ENCODE measurements at places on chromosomes 6 and 20. TPM values are rescaled to one million over a fixed set of nuclear protein-coding genes. Genes with fewer than 3 reads are reported as not detected.

The SNX9 gene
- 54.5 TPM for total RNA-seq

- DNase-seq = no peak
Measured at GRCh38 chr6:169342710-169343109, 89.1 kb upstream of the THBS2 start.

The PNPLA1 gene
- total RNA-seq = not detected

DNA sequence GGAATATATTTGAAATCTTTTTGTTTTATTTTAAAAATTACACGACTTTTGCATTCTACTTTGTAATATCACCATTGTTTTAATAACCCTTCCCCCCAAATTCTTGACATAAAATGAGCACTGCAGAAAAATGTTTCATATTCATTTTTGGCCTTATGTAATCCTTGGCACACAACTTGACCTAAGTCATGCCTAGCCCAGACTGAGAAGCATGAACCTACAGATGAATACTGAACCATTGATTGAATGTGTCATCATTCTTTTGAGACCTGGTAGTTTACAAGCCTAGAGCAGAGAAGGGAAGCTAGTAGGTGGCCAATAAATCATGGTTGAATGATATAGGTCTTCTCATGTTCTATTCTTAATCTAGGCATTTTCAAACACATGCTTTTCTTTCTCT lies 89.4 kb upstream of the EDN1 start:
- DNase-seq = no peak

- no peak for DNase-seq
Measured at GRCh38 chr6:18317850-18318249, 53.5 kb upstream of the DEK start.

DNA sequence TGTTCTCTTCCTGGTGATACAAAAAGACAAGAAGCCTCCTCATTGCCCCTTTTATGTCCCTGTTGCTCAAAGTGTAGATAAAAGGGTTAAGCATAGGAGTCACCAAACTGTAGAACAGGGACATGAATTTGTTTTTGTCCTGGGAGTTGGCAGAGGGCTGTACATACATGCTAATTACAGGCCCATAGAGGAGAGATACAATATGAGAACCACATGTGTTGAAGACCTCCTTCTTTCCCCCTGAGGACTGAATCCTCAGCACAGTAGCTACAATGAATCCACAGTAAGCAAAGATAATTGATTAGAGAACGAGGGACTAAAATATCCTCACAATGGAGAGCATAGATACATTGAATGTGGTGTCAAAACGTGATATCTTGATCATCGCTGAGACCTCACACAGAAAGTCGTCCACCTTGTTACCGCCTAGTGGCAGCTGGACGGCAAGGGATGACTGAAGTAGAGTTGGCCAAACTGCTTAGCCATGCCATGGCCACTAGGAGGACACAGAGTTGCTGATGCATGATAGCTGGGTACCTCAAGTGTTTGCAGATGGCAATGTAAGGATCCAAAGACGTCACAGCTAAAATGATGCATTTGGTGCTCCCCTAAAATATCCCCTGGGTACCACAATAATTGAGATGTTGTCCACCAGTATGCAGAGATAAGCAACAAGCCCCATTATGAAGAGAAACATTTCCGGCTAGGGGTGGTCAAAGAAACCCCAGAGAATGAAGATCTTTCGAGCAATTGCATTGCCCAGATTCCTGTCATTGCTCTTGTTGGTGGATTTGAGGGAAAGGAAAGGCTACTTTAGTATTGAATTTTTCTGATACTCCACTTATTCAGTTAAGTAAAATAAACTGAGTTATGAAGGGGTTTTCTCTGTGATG lies 15.0 kb downstream of the OR2B3 start:
- DNase-seq = peak; percentile 25

DNA sequence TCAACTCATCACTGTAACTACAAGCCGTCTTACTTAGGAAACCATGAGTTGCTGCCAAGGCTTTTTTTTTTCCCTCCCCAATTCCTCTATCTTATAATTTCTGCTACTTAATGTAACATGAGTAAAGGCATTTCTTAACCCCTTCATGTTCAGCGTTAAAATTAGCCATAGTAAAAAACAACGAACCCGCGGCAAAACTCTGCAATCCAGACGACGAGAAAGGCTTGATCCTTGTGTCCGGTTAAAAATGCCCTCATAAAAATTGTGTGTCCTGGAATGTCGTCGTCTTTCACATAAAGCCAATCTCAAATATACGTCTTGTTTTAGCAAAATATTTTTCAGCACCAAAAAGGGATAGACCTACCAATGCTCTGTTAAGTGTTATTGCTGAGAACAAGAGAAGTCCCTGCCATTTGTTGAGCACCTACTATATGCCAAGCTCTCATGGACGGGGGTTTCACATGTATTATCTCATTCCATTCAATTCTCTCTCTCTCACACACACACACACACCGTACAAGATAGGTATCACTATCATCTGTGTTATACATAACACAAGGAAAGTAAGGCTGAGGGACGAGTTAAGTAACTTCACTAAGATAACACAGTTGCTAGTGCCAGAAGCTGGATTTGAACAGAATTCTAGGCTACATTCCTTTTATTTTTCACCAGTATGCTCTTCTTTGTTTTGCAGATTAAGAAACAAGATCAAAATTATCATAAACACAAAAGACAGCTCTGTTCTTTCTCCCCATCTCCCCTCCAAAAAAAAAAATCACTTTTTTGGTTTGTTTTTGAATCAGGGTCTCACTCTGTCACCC lies 683 bp upstream of the ARHGAP18 start:
- no peak for DNase-seq

The CD93 gene
- 413 TPM for total RNA-seq

DNA sequence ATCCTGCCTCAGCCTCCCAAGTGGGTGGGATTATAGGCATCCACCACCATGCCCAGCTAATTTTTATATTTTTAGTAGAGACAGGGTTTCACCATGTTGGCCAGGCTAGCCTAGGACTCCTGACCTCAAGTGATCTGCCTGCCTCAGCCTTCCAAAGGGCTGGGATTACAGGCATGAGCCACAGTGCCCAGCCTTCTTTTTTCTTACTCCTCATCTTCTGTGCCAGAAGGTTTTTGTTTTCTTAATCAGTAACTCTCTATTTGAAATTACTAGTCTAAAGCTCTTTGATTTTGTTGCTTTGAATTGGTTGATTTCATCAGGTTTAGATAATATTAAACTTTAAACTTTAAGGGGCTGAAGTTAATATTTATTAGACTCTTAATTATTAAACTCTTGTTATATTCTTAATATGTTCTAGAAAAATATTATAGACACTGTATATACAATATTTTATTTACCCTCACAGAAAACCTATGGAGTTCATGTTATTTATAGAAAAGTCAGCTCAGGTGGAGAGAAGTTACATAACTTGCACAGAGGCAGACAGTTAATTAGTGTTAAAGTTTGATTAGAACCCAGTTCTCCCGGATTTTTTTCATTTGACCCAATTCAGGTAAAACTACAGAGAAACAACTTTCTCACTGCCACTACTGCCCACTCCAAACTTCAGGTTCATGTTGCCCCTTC lies 177.4 kb upstream of the SGK1 start:
- DNase-seq = no peak

DNA sequence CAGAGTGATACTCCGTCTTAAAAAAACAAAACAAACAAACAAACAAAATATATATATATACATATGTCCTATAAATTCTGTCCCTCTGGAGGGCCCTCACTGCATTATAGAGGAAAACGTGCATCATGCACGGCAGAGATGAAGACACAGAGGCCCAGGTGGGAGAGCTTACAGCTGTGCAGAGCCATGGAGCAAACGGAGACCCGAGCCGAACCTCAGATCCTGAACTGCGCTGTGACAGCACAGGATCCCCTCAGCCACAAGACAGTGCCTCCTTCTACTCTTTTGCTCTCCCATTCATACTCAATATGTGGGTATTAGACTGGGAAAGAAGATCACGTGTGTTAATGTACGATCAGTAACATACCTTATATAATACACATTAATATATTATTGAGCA lies 81.6 kb downstream of the ZNF217 start:
- DNase-seq = no peak

DNA sequence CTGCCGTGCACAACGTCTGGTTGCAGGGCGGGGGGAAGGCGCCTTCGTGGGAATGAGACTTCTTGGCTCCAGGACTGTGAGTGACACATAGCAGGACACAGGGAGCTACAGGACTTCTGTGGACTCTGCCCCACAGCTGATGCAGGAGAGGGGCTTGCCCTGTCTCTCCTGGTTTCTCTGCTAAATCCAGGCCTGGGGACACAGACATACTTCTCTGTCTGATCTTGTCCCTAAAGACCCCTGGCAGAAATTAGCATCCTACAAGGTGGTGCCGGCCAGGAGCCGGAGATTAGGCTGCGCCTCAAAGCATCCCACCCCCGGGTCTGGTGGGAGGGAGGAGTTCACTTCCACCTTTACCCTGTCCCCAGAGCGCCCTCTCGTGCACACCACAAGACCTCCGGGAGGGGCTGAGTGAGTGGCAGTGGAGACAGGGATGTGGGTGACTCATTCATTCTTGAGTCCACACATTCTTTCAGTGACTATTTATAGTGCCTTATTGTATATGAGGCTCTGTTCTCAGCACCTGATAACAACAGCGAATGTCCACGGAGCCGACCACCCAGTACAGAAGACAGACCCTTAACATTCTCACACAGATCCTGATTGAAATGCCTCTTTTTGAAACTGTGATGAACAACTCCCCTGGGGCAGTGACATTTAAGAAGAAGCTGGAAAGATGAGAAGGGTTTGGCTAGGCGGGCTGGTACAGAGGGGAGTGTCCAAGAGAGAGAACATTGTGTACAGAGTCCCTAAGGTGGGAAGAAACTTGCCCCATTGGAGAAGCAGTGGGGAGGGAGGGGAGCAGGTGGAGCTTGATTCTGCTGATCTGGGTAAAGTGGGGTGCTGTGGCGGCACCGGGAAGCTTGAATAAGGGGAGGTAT lies 39.0 kb downstream of the GMPR start:
- peak; percentile 96 for DNase-seq

The ALDH5A1 gene
- total RNA-seq = 1.8 TPM

DNA sequence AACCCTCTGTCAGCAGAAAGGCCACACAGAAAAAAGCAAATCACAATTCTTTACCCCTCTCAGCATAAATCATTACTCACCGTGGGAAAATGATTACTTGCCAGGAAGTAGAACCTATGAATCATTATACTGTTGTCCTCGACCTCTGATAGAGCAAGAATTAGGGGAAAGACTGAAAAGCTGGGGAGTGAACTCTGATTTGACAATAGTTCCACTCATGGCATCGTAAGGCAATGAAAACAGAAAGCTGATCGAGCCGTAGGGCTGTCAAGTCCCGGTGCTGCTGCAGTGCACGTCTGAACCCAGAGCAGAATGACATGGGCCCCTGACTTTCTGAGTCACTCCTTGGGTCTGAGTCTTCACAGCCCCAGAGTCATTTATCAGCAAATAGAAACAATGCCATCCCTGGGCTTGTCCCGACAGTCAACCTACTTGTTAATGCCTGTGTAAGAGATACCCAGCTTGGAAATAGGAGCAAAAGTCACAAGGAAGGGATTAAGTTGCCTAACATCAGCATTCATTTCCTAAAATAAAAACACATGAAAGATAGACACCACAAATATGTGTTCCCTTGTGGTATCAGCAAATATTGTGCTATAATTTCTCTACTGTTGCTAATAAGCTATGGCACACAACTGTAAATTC lies 224.8 kb upstream of the MARCKS start:
- DNase-seq = peak; percentile 99

GRCh38 chr20:44962483-44962882 lies 2.3 kb upstream of the TOMM34 start:
- DNase-seq = no peak

GRCh38 chr6:121912905-121913304 lies 477.5 kb downstream of the GJA1 start:
- no peak for DNase-seq

DNA sequence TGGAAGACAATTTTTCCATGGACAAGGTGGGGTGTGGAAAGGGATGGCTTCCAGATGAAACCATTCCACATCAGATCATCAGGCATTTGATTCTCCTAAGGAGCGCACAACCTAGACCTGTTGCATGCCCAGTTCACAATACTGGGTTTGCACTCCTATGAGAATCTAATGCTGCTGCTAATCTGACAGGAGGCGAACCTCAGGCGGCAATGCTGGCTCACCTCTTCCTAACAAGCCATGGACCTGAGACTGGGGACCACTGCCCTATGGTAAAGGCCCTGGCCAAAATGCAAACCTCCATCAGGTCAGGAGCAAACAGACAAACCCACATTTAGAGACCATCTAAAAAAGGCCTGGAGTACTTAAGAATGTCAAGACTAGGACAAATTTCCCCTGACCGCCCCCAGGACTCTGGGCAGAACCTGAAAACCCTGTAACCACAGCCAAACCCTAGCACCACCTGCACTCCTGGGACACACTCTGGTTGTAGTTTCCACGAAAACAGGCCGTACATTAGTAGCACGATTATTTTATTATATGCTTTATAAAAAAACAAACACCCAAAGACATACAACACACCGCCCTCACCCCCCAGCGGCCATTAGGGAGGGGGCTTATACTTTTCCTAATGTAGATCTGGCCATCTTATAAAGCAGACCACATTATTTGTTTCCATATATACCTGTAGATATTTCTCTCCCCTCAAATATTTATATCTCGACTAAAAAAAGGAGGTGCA lies 27.3 kb downstream of the SNX5 start:
- no peak for DNase-seq

DNA sequence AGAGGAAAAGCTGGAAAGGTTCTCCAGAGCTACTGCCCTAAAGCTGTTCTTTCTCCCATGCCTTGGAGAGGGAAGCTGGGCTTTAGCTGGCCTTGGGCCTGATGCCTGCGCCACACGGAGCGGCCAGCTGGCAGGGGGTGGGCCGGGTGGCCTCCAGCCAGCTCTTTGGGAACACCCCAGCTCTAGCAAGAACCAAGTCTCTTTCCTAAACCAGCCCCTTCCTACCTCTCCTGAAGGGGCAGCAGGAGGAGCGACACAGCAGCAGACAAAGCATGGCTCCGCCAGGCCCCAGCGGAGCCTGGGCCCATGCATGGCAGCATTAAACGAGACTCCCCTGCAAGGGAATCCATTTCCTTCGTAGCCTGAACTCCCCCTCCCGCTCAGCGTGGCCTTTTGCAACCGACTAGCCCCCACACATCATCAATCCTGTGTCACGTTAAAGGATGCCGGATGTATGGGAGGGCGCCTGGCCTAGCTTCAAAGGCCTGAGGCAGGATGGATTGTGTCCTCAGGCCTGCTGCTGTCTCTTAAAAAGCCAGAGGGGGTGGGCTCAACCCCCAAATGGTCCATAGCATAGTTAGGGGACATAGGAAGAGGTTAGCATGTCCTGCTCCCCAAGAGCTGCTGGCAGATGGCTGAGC lies 14.0 kb downstream of the MRPS18A start:
- no peak for DNase-seq

- no peak for DNase-seq
Measured at GRCh38 chr6:129264480-129265045, 381.6 kb downstream of the LAMA2 start.

DNA sequence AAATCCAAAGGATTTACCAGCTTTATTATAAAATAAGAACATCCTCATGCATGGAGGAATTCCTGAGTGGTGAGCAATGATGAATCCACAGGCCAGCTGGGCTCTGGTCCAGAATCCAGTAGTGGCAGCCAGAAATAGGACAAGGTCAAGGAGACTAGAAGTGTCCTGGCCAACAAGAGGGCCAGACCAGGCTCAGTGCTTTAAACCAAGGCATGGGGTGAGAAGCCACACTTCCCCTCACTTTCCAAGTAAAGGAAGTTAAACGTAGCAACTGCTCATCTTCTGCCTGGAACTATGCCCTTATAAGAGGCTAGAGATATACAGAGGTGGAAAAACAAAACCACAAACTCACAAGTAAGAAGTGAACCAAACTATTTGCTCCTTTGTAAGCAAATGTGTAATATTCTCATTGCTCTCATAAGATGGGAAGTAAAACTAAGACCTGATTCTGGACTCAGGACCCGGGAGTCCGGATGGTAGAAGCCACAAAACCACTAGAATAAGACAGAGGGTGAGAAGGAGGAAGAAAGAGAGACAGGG lies 253.2 kb downstream of the UST start:
- peak; percentile 53 for DNase-seq
